Thyroid gland (tissue), 4 donors: ENCODE measurements at places on chromosomes 4 and X.

DNA sequence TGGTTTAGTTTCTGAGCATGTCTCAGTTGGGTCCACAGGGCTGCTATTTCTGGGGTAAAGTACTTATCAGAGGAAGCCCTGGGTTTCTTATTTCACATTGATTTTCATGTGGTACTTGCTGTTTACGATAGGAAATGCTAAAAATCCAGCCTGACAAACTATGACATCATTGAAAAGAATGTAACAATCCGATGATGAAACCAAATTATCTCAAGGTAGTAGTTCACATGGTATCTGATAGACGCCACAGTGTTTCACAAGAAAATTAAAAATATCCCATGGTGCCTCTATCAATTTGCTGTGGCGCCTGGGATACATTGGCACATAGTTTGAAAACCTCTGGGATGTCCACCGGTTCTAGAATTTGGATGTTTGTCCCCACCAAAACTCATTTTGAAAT, 418.9 kb upstream of the RPS6KA3 start:
- no peak for DNase-seq

- DNase-seq = no peak
Measured at GRCh38 chrX:17432158-17432557, 57.2 kb downstream of the NHS start.

DNA sequence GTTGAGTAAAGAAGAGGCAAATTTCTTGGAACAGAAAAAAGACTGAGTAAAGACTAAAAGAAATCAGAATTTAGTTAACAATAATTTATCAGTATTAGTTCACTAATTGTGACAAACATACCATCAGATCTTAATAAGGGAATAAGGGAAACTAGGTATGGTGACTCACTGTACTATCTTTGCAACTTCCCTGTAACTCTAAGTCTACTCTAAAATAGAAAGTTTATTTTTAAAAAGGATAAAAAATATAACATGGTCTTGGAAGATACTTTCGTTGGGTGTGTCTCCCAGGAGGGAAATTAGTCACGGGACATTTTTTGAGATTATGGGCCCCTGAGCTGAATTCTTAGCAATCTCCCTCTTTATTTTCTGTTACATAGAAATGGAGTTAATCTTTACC, 97.3 kb downstream of the EMCN start:
- no peak for DNase-seq

- no peak for DNase-seq
Measured at GRCh38 chr4:85555206-85555605, 80.3 kb downstream of the ARHGAP24 start.

- no peak for DNase-seq
Measured at GRCh38 chrX:123713434-123713833, 19.4 kb downstream of the THOC2 start.

- DNase-seq = no peak
Measured at GRCh38 chrX:109831326-109831985, 98.4 kb upstream of the ACSL4 start.

DNA sequence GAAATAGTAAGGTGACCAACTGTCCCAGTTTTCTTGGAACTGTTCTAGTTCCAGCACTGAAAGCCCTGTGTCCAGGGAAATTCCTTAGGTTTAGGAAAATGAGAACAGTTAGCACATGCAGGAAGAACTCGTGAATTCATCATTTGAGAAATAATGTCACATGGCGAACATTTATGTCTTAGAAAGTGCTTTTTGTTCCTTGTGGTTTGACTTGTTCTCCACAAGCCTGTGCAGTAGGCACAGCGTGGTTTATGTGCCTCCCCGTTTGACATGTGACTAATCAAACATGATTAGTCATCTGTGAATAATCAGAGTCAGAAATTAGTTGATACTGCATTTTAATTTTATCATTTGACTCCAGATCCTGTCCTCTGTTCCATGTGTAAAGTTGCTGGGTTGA, 556.0 kb upstream of the CPEB2 start:
- DNase-seq = no peak

GRCh38 chr4:141411936-141412335, 191.2 kb downstream of the ZNF330 start:
- DNase-seq = no peak

GRCh38 chr4:96375367-96375766, 535.5 kb downstream of the PDHA2 start:
- DNase-seq = no peak

DNA sequence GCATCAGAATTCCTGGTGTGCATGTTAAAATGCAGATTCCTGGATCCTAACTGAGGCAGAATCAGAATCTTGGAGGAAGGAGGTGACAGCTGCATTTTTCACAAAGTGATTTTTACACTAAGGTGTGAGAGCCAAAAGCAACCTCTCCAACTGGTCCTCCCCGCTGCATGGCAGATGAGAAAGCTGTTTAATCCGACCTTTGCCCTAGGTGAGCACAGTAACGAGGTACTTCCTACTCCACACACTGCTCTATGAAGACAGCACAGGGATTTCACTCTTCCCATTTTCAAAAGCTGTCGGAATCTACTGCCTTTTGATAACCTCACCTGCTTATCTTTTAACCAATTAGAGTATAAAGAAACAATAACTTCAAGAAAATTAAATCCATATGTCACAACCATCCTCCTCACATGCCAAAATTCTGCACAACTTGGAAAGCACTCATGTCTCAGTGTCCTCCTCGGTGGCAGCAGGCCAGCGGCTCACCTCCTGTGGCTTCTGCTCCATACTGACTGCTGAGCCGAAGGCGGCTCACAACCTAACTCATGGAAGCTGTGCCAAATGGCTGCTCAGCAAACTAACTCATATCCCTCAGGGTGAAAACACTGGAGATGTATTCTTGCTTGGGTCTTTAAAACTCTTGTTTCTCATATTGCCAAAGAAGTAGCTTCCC, 3.6 kb downstream of the CASP6 start:
- DNase-seq = no peak
